ENCODE measurements at places on chromosomes 4 and X.

DNA sequence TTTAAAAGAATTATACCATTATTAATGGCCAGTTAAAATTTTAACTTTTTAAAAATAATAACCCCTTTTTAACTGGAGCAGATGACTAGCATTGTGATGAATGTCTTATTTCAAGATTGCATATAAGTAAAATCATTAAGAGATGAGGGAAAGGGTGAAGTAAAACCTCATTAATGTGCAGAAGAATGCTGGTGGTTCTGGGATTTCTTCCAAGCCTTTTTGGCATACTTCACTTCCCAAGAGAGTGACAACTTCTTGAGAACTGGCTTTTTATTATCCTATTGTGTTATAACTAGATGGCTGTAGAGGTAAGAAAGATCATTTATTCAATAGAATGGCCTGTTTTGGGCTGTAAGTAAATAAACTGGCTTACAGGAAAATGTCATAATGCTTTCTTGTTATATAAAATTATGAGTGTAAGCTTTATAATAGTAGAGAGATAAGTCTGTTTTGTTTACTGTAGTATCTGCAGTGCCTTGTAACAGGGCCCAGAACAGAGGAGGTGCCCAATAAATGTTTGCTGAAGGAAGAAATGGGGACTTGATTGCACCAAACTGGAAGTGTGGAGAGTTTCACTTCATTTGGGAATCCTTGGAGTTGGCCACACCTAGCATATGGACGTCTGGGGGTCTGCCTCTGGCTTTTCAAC is 242.9 kb upstream of the PITX2 start:
- no peak for DNase-seq

DNA sequence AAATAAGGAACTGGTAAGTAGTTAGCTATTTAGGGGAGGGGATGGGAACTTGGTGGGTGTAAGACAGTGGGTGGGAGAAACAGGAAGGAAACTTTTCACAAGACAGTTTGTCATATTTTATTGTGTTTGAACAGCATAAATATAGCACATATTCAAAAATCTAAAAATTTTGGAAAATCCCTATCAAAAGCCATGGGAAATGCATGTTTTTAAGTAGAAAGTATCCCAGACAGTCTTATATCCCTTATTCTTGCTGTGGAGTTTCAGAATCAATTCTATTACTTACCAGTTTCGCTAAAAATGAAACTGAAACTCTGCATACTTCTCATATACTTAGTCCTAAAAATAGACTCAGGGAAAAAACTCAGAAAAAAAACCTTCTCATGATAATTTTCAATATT is 22.3 kb upstream of the RASGEF1B start:
- DNase-seq: no peak

GRCh38 chr4:181468451-181468850 is 774.8 kb upstream of the TENM3 start:
- no peak for DNase-seq

DNA sequence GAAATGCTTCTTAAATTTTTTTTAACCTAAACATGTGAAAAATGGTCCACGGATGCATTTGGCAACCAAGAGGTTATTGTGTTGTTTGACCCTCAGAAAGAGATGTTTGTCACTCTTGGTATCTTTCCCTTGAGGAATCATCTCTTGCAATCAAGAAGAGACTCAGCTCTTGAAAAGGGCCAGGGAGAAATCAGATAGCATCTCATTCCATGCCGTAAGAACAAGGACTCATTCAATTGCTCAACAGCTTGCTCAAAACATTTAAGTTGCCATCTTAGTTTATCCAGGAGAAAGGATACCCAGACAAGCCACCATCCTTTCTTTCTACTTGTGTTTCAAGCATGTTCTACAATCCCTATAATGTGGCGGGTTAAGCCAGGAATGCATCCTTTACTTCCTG is 209.5 kb upstream of the LNX1 start:
- DNase-seq: no peak

DNA sequence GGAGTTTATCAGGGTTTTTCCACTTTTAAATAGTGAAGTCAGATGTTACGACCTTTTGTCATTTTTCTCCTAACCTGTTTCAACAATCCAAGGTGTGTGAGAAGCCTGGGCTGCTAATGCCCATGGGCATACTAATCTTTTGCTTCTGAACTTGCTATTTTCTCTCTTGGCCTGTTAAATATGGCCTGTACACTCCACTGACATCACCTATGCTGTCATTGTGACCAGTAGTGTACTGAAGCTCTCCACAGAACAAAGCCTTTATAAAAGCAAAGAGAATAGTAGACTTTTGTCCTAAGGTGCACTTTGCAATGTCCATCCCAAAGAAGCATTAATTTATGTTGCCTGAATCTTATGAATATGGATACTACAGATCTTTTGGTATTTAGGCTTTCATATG is 1490.5 kb downstream of the STIM2 start:
- no peak for DNase-seq

DNA sequence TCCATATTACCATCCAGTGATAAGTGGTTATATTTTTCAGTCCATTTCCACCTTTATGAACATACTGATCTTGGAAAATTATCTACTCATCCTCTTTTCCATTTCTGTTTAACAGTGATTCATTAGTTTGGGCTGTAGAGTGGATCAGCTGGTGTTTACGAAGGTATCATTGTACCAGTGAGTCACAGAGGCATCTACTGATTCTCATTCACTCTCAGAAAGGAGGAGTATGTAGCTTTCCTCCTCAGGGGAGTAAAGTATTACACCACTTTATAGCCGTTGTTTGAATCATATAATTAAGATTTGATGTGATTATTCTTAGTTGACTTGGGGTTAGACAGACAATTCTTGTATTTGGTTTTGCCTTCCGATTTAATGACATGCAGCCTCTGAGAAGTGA is 74.7 kb downstream of the GALNT7 start:
- no peak for DNase-seq

DNA sequence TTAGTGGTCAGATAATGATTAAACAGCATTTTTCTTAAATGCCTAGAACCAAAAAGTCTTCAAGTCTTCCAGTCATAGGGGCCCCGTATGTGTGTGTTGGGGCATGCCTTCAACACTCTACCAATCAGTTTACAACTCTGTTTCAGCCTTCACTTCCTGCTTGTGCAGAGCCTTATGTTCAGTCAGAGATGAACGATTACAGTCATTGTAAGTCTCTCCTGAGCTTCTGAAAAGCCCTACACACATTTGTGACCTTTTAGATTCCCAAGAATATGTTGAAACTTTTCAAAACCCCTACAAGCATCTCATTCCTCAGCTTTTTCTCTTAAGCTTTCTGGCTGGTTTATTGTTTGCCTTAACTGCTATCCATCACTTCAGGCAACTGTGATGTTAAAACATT is 591.2 kb downstream of the ZNF674 start:
- no peak for DNase-seq

- no peak for DNase-seq
Measured at GRCh38 chrX:118548841-118549240, 53.2 kb downstream of the DOCK11 start.

Data from mucosa of gallbladder (tissue), 1 donor.